ENCODE measurements at places on chromosomes 7 and 10.

- DNase-seq: no peak
These were observed 112.5 kb downstream of the MAD1L1 start for GRCh38 chr7:2120251-2120660.

GRCh38 chr7:147023440-147023839, 906.8 kb downstream of the CNTNAP2 start:
- DNase-seq: no peak

GRCh38 chr7:53675835-53676234, 640.4 kb downstream of the POM121L12 start:
- no peak for DNase-seq

DNA sequence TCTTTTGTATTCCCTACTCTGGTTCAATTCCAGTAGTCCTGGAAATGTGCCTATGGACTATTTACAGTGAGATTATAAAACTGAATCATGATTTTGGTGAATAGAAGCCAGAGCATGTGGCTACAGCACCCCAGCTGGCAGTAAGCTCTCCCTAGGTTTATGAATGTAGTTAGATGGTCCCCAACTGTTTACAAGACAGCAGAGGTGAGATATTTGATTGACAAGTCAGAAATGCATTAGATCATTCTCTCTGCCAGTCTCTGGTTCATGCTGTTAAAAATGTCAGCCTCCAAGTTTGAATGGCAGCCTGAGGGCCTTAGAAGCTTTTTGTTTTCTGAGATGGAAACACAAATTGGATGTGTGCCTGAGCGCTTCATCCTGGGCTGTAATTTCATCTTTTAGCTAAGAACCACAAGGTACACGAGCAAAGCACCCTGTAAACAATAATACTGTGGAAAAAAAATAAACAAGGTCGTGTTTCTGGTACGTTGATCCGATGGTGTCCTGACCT, 85.0 kb downstream of the BTRC start:
- DNase-seq: no peak

GRCh38 chr7:75718390-75719031, 20.2 kb downstream of the HIP1 start:
- no peak for DNase-seq

DNA sequence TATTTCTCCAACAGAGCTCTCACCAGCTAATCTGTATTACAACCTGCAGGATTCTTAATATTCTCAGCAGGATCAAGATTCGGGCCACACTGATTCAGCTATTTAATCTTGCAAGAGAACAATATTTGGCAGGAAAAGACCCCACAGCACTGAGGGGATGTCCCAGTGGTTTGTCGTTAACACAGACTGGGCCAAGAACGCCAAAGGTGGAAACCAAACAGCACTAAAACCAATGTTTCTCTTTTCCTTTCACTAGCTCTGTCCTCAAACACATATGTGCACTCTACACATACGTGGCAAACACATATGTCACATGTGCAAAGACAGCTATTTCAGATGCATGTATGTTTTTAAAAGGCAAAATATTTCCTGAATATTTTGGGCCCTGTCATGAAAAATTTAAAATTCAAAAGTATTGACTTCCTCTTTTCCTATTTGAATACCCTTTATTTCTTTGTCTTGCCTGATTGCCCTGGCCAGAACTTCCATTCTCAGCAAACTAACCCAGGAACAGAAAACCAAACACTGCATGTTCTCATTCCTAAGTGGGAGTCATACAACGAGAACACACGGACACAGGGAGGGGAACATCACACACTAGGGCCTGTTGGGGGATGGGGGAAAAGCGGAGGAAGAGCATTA, 51.7 kb upstream of the NEBL start:
- no peak for DNase-seq

DNA sequence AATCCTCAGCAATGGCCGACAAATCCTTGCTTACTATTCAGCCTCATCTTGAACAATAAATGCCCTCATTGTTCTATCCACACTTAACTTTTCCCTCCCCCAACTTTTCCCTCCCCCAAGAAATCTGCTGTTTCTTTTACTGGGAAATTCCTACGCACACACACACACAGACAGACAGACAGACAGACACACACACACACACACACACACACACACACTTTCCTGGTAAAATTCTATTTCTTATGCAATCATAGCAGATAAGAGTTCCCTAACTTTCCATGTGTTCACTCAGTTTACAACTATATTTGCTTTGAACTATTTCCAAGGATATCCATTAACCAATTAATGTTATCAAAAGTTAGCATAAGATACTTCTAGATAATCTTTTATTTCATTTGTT, 52.9 kb downstream of the RELN start:
- no peak for DNase-seq

GRCh38 chr7:9175871-9176270, 742.5 kb downstream of the NXPH1 start:
- no peak for DNase-seq

DNA sequence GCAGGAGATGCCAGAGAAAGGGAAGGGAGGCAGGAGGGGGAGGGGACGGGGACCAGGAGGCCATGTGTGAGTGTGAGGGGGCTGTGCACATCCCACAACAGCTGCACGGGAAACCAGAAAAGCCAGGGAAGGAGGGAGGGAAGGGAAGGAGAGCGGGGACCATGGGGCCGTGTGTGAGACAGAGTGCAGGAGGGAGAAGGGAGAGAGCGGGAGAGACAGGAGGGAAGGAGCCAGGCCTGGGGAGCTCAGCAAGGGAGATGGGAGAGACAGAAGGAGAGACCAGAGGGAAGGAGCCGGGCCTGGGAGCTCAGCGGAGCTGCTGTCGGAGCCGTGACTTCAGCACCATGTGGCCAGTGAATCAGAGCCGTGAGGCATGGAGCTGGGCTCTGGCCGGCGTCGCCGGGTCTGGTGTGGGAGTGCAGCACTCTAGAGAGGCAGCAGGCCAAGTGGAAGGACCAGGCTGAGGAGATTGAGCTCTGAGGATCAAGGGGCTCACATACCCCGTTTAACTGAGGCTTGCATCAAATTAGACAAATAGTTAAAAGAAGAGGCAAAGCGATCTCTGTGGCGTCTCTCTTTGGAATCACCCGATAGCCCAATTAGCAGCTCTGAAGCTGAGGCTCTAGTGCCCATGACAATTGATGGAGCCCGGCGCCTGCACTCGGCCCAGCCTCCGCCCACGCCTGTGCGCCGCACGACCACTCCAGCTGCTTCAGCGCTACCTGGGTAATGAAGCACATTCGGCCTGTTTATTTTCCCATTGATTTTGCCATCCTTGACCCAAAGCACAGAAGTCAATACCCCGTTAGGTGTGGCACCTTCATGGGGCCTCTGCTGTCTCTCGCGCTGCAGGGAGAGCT, 150.4 kb downstream of the MAD1L1 start:
- no peak for DNase-seq

- DNase-seq: peak; percentile 41
These were observed 48.5 kb downstream of the RASGEF1A start for GRCh38 chr10:43218206-43218950.

DNA sequence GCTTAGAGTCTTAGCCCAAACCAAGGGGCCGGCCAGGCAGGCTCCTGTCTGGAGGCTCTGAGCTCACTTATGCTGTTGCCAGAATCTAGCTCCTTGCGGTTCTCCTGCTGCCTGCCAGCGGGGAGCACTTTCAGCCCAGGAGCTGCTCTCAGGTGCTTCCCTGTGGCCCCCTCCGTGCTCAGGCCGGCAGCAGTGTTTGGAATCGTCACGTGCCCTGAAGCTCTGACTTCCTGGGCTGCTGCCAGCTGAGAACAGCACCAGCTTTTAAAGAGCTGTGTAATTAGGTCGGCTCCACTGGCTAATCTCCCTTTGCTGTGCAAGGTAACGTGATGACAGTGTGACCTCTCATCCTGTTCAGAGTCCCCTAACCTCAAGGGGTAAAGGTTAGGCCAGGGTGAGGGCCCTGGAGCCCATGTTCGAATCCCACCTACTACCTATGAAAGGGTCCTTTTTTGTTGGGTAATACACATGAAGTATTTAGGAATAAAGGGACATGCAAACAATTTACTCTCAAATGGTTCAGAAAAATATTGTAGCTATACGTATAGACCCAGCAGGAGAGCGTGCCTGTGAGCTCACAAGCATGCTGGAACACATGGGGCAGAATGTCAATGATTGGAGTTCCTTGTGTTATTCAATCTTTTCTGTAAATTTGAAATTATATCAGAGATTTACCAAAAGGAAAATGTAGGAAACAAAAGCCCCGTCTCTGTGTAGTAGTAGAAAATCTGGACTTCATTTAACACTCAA, 16.6 kb downstream of the ZNF862 start:
- DNase-seq: no peak

DNA sequence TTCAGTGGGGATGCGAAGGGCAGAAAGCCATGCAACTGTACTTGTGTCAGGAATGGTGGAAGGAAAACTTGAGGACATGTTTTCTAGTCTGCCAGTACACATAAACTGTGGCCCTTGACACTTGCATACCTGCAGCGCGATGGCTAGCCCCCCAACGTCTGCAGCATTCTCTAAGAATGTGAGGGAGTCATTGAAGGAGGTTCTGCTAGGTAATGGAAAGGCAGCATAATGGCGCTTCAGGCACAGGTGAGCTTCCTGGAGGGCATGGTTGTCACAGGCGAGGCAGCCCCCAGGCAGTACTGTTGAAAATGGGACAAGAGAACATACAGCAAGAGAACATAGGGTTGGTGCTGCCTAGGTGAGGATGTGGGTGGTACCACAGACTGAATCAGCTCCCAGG, 3.5 kb downstream of the LLCFC1 start:
- no peak for DNase-seq

GRCh38 chr10:34251177-34251576, 563.9 kb downstream of the PARD3 start:
- no peak for DNase-seq

DNA sequence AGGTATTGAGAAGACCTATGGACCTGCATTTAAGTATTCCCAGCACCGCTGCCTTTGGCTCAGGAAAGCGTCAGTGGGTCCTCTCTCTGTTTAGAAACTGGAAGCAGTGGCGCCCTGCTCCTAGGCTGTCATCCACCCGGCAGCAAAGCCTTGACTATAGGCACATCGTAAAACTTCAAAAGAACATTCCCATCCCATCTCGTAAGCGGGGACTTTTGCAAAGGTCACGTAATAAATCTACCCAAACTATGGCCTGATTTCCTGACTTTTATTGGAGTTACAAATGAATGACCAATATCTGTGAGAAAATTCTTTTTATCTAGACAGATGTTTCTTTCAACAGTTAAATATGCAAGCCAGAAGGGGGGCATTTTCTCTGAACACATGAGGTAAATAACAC, 115.8 kb upstream of the TCERG1L start:
- DNase-seq: no peak

GRCh38 chr7:149827089-149827981, 10.8 kb upstream of the ZNF862 start:
- no peak for DNase-seq

DNA sequence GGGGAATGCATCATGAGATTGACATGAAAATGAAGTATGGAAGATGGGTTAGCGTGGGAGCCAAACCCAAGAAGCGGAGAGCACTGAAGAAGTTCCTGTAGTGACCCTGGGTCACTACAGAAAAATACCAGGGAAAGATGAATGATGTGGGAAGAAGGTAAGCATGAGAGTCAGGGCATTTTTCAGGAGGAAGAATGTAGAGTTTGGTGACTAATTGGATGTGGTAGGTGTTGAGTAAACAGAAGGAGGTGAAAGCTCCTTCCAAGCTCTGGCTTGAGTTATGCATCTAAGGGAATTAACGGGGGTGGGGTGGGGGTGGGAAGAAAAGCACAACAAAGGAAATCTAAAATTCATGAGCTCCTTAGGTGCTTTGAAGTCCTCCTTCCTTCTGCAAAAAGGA, 238.1 kb upstream of the AOAH start:
- DNase-seq: no peak

DNA sequence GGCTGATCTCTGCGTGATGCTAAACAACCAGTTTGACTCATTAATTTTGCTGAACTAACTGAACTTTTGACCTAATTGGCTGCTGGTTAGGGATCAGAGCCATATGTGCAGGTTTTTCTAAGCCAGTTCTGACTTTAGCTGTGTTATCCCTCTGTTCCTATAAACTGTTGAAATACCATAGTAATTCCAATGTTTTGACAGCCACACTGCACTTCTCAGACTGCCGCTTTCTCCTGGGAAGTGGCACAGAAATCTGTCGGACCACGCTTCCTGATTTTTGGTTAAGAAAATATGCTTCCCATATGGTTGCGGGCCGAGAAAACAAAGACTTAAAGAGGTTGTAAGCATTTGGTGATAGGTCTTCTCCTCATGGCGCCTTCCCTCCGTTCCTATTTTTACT, 42.3 kb downstream of the TBXAS1 start:
- no peak for DNase-seq

GRCh38 chr10:6275022-6275997, 72.6 kb downstream of the PFKFB3 start:
- DNase-seq: peak; percentile 96

DNA sequence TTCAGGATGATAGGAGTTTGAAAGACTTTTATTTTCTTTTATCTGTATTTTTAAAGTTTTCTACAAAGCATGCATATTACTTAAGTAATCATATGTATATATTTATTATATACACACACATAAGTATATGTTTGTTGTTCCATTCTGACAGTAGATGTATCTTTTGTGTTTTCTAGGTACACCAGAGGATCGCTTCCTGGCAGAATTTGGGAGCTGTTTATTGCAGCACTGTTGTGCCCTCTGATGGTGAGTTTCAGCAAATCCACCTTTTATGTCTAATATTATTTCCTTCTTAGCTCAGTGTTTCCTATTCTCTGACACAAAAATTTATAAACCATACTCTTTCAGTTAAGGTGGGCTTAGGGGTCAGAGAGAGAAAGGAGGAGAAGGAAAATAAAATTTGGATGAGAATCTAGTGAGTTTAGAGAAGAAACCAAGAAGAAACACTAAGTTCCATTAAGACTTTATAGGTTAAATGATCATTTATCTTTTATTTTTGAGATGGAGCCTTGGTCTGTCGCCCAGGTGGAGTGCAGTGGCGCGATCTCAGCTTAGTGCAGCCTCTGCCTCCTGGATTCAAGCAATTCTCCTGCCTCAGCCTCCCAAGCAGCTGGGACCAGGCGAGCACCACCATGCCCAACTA, 59.2 kb upstream of the OIT3 start:
- no peak for DNase-seq

- DNase-seq: no peak
These were observed 2.7 kb downstream of the SND1 start for GRCh38 chr7:127654404-127655394.

GRCh38 chr7:93382362-93382761, 150.2 kb downstream of the VPS50 start:
- DNase-seq: no peak

GRCh38 chr7:70068531-70068930, 470.3 kb downstream of the AUTS2 start:
- DNase-seq: no peak

DNA sequence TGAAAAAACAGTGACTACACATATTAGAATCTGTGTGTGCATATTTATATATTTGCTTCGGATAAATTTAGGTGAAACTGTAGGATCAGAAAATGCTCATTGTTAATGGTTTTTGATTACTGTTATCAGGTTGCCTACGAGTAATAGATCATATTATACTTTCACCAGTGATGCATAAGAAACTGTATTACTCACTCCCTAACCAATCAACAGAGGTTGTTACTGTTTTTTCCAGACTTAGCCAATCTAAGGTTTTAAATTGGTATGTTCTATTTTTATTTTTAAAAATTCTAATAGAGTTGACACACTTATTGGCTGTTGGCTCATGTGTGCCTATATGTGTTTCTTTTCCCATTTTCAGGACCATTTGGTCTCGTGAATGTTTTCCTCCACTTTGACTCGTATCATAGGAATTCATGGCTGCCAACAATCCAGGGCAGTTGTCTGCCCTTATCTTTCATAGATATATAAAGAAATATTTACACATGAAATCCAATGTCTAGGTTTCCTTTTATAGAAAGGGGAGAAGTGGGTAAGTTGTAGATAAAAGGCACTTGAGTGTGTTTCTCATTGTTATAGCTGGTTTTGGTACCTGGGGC, 59.2 kb downstream of the ANLN start:
- DNase-seq: no peak
